ENCODE measurements at places on chromosomes 7 and 10.

DNA sequence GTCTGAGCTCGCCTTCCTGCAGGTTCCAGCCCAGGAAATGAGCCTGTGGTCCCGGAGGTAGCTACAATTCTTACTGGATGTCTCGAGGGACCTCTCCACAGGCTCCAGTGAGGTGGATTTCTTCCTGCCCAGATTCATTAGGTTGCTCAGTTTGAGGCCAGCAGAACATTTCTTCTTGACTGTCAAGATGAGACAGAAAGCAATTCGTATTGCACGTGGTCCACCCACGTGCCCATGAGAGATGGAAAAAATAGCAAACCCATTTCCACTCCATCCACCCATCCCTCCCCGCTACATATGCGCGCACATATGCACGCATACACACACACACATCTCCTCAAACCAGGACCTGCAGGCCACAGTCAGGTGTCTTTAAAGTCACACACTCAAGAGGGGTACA lies 68.7 kb downstream of the VWA2 start:
- DNase-seq: no peak

DNA sequence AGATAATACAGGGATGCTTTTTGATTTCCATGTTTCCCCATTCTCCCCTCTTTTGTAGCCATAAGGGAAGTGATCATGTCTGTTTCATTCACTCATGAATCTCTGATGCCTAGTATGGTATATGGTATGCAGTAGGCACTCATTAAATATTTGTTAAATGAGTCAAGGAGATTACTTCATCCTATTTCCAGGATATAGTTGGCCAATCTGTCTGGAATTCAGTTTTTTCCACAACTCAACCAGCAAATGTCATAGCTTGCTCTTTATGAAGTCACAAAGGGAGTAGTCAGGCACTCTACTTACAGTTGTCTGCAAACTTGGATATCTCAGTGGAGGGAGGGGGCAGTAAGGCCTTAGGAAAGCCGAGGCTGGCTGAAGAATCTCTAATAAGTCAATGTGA lies 853.6 kb downstream of the LRMDA start:
- no peak for DNase-seq

DNA sequence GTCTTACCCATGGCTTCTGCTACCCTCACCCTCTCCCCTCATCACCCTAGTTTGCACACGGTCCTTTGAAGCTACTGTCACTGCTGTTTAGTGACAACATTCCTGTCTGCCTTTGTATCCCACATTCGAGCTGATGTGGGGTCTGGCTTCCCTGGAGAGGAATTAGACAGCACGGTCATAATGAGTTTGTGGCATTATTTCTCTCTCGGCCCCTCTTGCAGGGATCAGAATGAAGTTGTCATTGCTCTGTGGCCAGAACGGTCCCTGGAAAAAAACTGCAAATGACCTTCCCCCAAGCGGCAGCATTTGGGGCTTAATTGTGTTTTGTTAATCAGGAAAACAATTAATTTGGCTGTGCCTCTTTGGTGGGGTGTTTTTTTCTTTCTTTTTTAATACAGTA lies 317.2 kb upstream of the PODXL start:
- no peak for DNase-seq

GRCh38 chr7:75842836-75843446 lies 29.3 kb upstream of the CCL24 start:
- DNase-seq: no peak

GRCh38 chr7:7702826-7703225 lies 15.6 kb downstream of the RPA3 start:
- DNase-seq: no peak

GRCh38 chr10:63157845-63158624 lies 24.9 kb downstream of the NRBF2 start:
- DNase-seq: peak; percentile 3

DNA sequence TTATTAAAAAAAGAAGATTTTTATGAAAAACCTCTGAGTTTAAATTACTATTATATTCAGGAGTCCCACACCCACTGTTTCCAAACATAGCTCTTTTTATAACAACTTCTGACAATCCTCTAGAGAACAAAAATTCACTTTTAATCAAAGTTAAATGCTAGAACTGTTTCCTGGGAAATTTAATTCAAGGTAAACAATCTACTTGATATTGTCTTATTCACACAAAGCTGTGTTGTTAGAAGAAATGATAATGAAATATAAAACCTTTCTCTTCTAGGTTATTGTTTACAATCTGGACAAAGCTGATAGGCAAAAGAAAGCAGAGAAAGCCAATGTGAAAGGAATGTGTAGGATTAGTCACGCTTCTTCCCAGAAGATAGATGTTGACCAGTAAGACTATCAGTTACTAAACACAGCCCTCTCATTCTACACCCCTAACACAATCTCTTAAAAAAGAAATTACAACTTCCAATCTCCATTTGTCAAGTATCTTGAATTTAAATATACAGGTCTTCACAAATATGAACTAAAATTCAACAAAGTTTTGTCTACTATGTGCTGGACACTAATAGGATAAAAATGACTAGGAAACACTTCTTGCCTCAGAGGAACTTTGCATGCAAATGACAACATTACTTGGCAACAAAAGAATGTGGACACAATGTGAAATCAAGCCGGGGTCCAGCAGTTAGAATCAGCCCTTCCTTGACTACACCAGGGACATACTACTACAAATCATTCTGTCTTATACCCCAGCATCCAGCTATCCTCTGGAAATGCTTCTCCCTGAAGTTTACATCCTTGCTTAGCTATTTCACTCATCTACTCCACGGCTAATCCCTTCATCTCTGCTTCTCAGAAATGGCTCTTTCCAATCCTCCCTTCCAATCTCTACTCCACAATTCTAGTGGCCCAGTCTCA lies 123.7 kb downstream of the IMMP2L start:
- no peak for DNase-seq

DNA sequence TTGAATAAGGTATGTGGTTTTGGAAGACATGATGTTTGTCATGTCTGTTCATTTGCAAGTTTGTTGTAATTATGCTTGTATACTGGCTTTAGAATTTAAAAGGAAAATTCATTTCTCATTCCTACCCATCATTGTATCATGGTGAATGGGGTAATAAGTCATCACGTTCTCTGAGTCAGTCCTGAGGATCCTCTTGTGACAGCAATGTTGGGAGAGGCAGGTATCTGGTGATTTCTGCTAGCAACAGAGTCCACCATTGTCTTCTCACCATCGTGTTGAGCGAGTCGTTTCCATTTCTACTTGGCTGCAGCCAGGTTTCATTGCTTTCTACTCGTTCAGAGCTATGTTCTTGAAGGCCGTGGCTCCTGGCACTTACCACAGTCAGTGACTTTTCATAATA lies 16.3 kb downstream of the CUL1 start:
- no peak for DNase-seq

- DNase-seq: no peak
These were observed 113.7 kb downstream of the SFMBT2 start for GRCh38 chr10:7297094-7297493.

GRCh38 chr7:130894909-130895750 lies 161.1 kb upstream of the KLF14 start:
- no peak for DNase-seq

DNA sequence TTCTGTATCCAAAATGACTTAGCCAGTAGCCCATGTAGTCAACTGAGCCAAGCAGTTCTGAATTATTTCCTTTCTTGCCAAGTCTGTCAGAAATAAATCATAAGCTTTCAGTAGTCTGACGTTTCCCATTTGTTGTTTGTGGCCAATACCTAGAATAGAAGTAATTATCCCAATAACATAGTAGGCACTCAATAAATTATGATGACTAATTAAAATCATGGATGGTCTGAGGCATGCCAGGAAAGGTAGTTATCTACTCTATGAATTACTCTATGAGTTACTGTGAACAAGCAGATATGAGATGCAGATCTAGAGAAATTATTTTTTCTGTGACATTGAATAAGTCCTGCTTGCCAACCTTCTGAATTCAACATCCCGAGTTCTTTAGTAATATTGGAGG lies 2.3 kb downstream of the CABCOCO1 start:
- DNase-seq: no peak

- DNase-seq: no peak
These were observed 157.1 kb downstream of the CRPPA start for GRCh38 chr7:16264036-16264819.

DNA sequence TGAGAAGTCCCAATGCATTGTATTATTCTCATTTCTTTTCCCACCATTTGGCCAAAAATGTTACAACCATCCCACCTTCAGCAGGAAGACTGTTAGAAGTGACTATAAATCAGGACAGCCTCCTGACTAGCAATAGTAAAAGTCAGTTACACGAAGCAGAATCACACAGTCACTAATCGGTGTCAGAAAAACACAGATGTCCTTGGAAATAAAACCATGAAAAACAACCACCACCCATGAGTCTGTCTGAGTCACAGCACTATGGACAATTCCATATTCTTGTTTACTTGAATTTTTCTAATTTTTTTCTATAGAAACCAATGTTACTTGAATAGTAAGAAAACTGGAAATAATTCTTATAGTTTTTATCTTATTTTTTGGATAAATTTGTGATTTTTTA lies 81.9 kb upstream of the FRMD4A start:
- DNase-seq: no peak

- DNase-seq: no peak
These were observed 1020.6 kb downstream of the XPNPEP1 start for GRCh38 chr10:108902619-108903285.

DNA sequence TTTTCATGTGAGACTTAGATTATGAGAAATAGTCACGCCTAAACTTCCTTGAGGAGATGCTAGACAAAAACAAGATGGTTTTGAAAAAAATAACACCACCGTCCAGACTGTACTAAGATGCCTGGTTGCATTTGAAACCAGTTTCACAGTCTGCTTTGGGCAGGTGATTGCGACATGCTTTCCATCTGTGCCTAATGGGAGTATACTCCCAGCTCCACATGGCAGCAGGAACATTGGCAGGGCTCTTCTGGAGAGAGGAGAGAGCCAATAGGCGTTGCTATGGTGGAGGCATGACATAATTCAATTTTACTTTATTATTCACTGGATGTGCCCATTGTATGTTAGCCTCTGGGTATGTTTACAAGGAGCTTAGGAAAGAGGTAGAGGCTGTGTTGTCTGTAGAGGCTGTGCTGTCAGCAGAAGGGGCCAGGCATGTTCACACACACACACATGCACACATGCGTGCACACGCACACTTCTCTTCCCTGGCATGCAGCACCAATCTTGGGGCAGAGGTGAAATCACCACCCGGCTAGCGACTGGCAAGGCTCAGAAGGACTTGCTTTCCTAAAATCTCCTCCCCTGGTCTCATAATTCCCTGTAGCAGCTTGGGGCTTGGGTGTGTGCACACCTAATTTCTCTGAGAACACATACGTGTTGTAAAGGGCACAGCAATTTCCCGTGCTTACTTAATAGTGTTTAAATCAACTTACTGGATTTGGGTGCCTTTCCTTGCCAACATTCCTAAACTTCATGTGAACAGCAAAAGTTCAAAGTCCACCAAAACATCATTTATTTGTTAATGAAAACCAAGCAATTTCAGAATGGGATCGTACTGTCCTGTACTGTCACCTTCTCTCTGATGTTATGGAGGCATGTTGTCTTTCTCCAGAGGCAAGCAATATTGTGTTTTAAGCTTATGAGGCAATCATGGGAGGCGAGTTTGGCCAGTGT lies 162.1 kb downstream of the TCF7L2 start:
- DNase-seq: no peak

DNA sequence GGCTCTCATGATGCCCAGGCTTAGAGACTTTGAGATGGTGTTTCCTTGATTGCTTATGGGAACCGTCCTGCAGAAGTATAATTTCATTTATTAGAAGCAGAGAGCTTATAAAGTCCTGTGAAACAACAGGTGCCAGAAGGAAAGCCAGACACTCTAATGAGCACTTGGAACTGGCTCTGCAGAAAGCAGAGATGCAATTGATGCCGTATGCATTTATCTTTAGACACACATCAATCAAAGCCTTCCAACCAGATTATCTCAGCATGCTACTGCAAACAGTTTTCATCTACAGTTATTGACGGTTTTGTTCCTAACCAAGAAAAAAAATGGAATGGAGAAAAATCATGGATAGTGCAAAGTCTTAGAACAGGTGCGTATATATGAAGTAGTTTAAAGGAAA lies 371.7 kb upstream of the PRKCQ start:
- no peak for DNase-seq

- no peak for DNase-seq
These were observed 33.8 kb upstream of the SMKR1 start for GRCh38 chr7:129468547-129468946.

DNA sequence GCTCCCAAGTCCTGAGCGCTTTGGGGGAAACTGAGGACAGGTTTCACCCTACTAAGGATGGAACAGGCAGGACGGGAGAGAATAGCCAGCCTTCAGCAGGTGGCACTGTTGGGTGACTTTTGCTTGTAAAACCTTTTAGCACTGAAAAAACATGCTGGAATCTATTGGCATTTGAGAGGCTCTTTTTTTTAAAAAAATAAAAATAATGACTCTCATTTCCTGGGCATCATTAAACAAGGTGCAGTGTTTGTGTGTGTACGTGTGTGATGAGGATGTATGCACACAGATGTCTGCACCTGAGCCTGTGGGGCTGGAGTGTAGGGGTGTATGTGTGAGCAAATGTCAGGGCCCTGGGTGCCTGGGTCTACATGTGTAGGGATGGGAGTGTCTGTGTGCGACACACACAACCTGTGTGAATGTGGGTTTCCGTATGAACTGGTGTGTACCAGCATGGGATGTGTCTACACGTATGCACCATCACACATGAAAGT lies 177.9 kb downstream of the RPS24 start:
- DNase-seq: no peak

DNA sequence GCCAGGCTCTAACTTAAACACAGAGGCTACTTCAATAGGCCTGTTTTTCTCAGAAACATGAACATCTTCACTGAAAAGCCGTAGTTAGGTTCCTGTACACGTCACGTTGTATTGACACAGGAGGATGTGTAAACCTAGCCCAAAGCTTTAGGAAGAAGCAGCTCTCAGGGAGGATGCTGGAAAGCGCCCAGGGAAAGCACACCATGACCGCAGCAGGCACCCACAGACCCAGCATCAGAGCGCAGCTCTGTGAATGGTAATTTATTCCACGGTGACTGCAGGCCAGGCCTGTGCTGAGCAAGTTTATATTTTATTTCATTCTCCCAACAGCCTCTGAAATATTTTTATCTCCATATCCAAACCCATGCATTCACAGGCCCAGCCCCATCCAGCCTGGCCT lies 51.1 kb downstream of the ASB13 start:
- no peak for DNase-seq

DNA sequence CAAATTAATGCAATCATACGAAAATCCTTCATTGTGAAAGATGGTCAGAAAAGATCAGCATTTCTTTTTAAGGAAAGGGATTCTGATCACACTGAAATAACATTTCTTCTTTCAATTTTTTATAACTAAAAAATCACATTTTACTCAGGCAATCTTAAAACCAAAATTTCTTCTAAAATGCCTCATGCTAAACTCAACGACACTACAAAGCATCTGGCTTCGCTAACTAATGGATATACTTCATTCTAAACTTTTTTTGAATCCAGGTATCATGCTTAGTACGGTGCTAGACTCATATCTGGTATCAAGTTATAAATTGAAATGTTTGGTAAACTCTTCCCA lies 100.4 kb downstream of the CUBN start:
- no peak for DNase-seq

GRCh38 chr10:124692100-124692446 lies 52.1 kb downstream of the FAM53B start:
- DNase-seq: no peak

Measured in effector CD8-positive, alpha-beta T cell (primary cell).